ENCODE measurements at places on chromosomes 7 and 10.

GRCh38 chr10:102450374-102451104 is 804 bp downstream of the C10orf95 start:
- DNase-seq = peak; percentile 76

GRCh38 chr7:25665903-25666670 is 437.8 kb upstream of the NPVF start:
- DNase-seq = no peak

DNA sequence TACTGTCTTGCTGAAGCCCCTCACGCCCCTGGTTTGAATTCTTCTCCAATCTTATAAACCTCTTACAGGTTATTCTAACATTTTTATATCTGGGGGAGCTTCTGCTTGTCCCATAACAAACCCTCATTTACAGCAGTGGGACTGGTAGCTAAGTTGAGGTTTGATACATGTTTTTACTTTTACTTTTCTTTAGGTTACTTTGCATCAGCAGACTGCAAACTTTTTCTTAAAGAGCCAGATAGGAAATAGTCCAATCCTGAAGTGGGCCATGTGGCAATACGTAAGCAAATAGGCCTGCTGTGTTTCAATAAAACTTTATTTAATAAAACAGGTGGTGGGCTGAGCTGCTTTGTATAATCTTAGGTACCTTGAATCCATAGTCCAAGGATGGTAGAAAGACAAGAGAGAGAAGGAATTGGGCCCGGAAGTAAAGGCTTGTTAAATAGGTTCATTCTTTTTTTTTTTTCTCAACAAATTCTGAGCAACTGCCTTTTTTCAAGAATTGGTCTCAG is 27.3 kb downstream of the RAB18 start:
- DNase-seq = no peak

- DNase-seq = peak; percentile 95
These were observed 44.0 kb upstream of the FAM133B start for GRCh38 chr7:92634205-92634604.

GRCh38 chr10:44937196-44938005 is 22.2 kb upstream of the RASSF4 start:
- DNase-seq = peak; percentile 78

GRCh38 chr7:129667551-129667950 is 56.0 kb downstream of the NRF1 start:
- no peak for DNase-seq

DNA sequence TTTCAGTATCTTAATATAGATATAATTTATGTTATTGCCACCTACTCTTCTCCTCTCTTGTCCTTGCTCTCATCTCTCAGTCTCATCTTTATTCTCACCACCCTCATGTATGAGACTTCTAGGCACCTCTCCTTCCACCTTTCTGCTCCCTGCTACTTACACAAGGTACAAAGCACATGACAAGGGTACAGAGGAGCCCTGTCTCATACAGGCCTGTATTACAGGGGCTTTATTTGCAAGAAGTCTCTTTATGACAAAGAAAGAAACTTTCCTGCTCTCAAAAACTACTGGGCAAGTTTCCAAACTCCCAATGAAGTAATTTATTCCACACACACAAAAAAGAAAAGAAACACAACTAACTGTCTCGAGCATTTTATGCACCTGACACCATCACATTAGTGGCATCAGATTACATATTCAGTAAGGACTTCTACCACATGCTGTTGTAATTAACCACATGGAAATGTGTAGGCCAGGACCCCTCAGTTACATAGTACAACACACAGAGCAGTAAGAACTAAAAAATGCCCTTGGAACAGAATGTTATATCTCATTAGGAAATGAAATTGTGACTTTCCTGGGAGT is 253.1 kb downstream of the FZD1 start:
- no peak for DNase-seq

- DNase-seq = no peak
These were observed 17.5 kb downstream of the ZNF862 start for GRCh38 chr7:149855361-149856305.

DNA sequence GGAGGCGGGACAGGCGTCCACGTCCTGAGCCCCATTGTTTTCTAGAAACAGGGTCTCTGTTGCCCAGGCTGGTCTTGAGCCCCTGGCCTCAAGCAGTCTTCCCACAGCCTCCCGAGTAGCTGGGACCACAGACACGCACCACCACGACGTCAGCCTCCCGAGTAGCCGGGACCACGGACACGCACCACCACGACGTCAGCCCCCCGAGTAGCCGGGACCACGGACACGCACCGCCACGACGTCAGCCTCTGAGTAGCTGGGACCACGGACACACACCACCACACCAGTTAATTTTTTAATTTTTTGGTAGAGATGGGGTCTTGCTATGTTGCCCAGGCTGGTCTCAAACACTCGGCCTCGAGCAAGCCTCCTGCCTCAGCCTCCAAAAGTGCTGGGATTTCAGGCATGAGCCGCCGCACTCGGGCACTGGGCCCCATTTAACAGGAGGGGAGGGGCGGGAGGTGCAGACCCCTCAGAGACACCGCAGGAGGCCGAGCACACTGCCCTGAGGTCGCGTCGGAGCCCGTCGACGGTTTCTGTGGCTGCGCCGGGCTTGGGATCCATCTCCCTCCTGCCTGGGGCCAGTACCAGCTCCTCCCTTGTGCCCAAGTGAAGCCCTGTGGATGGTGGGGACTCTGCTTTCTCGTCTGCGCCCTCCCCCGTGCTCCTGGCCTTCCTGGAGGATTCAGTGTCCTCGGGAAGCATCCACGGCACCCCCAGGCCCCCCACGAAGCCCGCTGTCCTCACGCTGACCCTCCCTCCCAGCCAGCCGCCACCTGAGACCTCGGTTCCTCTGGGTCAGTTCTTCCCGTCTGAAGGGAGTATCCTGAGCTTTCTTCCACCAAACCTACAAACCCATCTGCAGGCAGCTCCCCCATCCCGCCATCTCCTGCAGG is 13.0 kb downstream of the FAM20C start:
- no peak for DNase-seq

- DNase-seq = peak; percentile 43
These were observed 238.5 kb downstream of the PHF14 start for GRCh38 chr7:11212080-11212711.

DNA sequence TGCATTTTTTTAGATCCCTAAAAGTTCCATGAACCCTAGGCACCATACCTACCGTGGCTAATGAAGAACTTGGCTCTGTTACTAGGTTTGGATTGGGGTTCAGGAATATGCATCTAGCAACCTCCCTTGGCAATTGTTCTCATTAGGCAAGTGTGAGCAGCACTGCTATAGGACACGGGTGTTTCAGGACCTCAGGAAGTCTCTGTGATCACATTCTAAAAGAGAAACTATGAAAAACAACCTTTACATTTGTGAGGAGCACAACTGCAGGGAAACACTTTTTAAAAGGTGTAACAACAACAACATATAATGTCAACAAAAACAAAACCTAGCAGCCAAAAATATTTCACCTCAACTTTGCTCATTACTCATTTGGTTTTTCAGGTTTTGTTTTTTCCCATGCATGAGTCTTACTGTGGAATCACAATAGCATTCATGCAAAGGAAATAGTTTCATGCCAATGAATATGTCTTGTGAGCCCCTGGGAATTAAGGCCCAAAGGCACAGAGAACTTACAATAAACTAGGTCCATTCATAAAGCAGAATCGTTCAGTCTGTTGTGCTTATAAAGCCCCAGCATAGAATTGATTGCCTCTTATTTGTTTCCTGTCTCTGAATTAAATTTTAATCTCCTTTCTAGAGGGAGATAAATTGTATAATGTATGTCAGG is 255.7 kb upstream of the DGKB start:
- no peak for DNase-seq

- DNase-seq = no peak
These were observed 93.0 kb upstream of the SORCS3 start for GRCh38 chr10:104548090-104548489.

All from MV-4-11 (cell line).